ENCODE measurements at places on chromosomes 6 and 20.

- DNase-seq = no peak
These were observed 30.1 kb downstream of the GLP1R start for GRCh38 chr6:39078695-39079094.

DNA sequence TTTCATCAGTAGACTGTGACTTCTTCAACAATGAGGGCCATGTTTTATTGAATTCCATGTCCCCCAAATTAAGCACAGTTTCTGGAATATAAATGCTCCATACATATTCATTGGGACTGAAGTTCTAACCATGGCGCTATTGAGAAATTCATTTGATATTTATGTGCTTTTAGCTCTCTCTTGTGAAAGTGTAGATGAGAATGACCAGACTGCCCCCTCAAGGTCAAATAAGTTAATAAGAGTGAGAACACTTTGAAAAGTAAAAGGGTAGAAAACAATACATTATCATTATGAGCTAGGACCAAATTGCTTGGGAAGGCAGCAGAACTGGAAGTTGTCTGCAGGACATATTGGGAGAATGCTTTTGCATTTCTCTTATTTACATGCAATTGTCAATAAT lies 597.9 kb downstream of the EPM2A start:
- no peak for DNase-seq

- no peak for DNase-seq
These were observed 16.5 kb upstream of the LIN28B start for GRCh38 chr6:104940238-104940892.

DNA sequence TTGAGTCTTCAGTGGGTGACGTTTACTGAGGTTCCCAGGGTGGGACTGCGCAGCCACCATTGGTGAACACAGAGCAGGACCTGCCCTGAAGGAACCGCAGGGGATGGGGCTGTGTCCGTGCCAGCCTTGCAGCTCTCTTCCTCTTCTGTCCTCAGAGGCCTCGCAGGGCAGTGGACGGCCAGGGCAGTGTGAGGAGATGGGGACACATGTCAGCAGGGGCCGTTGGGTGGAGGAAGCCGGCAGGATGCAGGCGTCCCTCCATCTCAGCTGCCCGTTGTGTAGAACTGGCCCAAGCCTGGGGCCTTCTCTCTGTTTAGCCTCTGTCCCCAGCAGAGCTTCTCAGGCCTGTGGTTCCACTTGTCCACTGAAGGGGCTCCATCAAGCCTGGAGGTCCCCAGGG lies 53.6 kb upstream of the SMOC2 start:
- DNase-seq = no peak

DNA sequence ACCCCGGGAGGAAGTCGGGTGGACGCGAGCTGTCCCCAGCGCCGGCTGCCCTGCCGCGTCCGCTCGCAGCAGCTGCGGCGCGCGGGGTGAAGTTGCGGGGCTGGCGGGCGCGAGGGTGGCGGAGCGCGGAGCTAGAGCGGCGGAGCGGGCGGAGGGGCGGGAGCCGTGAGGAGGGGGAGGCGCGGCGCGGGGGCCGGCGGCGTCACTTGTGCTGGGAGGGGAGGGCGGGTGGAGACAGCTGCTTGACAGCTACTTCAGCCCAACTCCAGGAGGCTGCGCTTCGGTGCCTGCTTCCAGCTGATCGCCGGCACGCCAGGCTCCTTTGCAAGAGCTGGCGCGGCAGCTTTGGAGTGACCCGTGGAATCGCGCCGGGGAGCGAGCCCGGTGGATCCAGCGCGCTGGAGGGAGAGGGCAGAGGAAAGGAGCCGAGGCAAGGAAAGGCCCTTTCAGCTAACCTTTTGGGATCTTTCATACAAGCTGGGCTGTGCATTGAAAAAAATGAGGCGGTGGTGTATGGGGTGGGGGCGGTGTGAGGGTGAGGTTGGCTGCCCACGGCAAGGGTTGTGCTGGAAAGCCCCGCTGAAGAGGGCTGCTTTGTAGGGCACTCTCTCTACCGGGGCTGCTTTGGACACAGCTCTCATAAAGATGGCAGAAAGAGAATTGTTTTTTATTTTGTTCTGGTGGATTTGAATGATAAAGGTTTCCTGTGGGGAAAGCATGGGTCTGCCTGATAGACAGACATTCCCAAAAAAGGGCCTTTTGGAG lies 24.6 kb downstream of the RIPOR2 start:
- no peak for DNase-seq

GRCh38 chr6:12436683-12437082 lies 146.5 kb downstream of the EDN1 start:
- no peak for DNase-seq

DNA sequence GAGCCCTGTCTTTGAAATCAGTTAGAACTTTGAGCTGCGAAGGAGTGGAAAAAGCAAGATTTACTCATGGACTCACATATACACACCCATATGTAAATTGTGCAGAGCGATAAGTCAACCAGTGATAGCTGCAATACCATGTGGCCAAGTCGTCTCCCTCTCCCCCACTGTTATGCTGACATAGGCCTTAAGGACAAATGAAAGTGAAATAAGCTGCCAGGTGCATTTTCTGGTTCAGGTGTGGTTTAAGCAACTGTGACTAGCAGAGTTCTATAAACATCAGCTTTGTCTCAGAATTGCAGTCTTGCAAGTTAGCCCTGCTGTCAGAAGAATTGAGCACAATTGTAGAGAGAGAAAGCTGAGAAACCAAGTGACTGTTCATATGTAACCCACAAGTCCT lies 9.6 kb downstream of the FAM83B start:
- no peak for DNase-seq

- DNase-seq = no peak
These were observed 182.8 kb upstream of the FOXQ1 start for GRCh38 chr6:1129131-1129530.

DNA sequence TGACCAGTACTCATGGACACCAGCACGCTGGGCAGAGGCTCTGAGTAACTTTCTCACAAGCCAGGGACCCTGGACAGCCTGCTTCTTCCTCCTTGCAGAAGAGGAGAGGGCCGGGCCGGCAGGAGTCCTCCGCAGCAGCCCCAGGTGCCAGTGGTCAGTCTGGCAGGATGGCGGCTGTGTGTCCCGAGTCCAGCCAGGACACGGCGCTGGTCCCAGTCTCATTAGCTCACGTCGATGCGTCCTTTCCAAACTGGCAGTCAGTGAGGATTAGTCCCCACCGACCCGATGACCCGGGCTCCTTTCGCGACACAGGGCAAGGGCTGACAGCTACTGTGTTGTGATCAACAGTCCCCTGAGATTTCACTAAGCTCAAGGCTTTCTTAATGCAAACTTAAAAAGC lies 267.0 kb downstream of the TAF4 start:
- DNase-seq = no peak

GRCh38 chr20:62804021-62804626 lies 511 bp upstream of the OGFR start:
- DNase-seq = no peak
